ENCODE measurements at places on chromosomes 4 and X.
A peak's percentile ranks its signal among the peaks of the same experiment; 100 is the strongest.

- no peak for DNase-seq
These were observed 26.5 kb downstream of the ZNF81 start for GRCh38 chrX:47863187-47863586.

GRCh38 chr4:52711834-52712250 is 39.4 kb downstream of the ERVMER34-1 start:
- no peak for DNase-seq

DNA sequence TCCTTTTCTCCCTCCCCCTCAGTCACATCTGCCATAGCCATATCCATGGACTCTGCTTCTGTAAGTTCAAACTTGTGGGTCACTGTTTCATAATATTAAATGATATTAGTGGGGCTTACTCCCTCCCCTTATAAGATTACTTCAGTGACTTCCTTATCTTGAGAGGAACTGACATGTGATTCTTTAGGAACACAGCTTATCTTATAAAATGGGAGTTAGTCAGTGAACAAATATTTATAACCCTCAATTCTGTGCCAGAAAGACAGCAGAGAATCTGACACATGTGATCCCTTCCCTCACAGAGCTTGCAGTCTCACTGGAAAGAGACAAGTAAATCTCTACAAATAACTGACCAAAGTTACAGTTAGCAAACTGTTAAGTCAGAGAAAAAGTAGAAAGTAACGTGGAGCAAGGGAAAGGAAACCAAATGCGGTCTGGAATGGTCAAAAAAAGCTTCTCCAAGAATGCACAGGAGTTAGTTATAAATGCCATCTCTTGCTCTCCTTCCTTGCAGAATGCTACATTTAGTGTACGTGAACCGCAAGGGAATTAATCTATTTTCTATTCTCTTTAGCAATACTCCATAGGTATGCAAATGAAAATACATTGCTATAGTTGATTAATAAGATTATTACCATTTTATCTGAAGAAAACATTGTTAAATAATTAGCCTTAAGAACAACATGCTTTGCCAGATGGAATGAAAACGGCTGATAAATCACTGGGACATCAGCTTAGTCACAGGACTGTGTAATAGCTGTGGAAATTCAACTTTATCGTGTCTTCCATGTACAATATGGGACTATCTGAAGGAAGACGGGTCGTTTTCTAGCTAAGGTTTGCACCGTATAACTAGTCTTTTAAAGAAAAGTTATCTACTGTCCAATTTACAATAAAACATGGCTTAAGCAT is 29.0 kb downstream of the SGMS2 start:
- peak; percentile 37 for DNase-seq

GRCh38 chr4:15400981-15401671 is 26.7 kb upstream of the C1QTNF7 start:
- no peak for DNase-seq

- DNase-seq = no peak
These were observed 708 bp downstream of the INTS12 start for GRCh38 chr4:105707782-105708180.

- no peak for DNase-seq
These were observed 9.0 kb upstream of the DAPP1 start for GRCh38 chr4:99807666-99808065.

GRCh38 chr4:169756971-169757574 is 671 bp downstream of the HPF1 start:
- DNase-seq = peak; percentile 56

DNA sequence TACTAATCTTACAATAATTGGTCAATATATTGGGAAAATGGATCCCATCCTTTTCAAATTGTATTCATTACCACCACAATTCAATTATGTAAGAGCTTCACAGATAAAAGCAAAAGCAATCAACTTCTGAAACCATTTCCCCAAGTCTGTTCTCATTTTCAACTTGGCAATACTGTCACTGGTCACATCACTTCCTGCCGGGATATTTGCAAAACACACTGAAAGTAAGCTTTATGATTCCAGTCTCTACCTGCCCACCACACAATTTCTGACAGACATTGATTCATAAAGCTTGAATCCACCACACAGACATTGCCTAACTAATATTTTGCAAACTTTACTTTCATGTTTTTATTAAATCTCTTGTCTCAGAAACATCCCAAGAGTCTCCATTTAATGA is 53.6 kb downstream of the LIN54 start:
- no peak for DNase-seq

DNA sequence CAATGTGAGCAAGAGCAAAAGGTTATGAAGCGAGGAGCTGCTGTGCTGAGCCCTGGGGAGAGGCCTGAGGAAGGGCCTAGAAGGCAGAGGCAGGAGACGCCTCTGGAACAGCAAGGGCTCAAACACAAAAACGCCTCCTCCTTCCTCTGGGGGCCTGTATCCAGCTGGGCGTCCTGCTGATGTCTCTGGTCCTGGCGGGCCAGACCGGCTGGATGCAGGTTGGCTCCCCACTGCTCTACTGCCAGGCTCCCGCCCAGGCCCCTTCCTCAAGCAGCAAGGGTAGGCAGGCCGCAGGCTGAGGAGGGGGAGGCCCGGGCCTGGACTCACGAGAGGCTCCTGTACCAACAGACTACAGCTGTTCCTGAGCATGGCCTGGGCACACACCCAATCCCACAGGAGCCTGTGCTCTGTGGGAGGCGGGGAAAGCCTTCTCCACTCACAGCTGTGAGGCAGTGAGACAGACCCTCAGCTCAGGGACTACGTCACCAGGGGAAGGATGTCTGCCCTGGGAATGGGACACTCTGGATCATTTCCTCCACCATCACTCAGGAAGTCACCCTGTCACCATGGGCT is 2.3 kb downstream of the HAUS7 start:
- DNase-seq = no peak

DNA sequence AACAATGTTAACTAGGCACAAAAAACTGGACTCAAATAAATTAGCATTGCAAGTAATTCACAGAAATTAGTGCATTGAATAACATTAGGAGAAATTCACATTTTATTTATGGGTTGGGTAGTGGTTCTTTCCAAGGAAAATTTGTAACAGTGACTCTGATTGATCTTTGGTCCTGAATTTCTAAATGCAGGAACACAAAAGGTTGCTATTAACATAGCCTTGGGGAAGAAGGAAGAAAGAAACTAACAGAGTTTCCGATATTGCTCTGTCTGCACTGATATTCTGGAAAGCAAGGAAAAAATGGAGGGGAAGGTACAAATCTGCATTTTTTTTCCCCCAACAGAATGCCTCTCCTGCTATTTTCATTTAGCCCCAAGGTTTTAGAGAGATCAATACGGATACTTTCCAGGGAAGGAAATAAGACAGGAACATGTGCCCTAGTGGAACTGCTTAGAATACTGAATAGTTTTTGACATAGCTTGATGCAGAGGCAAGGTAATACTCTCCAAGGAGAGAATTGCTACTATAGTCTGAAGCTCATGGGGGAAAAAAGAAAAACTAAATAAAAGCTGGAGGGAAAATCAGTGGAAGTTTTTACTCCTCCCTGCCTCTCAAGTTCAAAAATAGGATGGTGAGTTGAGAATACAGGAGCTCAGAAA is 490.1 kb downstream of the RAPGEF2 start:
- no peak for DNase-seq

DNA sequence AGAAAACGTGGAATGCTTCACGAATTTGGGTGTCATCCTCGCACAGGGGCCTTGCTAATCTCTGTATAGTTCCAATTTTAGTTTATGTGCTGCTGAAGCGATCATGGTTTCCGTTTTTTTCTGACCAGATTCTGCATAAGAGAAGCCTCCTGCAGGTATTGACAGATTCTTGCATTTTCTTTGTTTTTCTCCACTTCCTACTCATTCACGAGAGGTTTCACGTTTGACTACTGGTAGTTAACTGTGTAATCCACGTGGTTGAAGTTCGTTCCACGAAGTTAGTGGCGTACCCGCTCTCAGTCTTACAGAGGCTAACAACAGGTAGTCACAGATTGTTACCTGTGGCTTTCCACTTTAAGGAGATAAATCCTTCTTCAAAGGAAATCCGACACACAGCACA is 12.1 kb upstream of the TRIML2 start:
- DNase-seq = no peak

- peak; percentile 69 for DNase-seq
These were observed 4.4 kb upstream of the SH3RF1 start for GRCh38 chr4:169275180-169275579.

- DNase-seq = no peak
These were observed 755.4 kb upstream of the HTR2C start for GRCh38 chrX:113828470-113828869.

DNA sequence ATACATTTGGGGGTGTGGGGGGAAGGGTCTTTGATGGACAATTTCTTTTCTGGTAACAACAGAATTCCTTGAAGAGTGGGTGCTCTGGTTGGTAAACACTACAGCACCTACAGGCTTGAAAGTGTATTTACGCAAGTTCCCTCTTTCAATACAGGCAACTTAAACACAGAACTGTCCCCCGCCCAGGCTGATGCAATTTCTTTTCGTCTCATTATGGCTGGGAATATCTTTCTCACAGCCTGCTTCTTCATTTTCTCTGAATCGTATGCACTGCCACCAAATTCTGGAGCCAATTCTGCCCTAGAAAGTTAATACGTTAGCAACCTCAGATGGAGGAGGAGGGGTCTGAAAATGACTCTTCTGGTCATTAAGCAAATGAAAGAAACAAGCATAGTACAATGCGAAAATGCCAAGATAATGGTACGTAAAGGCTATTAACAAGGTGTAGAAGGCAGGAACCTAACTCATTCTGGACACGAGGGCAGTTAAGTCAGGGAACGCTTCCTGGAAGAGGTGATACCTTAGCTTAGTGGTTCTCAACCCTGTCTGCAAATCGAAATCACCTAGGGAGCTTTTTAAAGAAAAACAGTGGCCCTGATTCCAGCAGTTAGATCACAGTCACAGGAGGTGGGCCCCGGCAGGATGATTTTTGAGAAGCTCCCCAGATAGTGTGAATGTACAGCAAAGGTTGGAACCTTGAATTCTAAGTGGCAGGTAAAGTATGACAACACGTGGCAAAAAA is 1.0 kb downstream of the AGA start:
- peak; percentile 93 for DNase-seq

- DNase-seq = peak; percentile 86
These were observed 150.1 kb downstream of the HNRNPD start for GRCh38 chr4:82223715-82224114.

DNA sequence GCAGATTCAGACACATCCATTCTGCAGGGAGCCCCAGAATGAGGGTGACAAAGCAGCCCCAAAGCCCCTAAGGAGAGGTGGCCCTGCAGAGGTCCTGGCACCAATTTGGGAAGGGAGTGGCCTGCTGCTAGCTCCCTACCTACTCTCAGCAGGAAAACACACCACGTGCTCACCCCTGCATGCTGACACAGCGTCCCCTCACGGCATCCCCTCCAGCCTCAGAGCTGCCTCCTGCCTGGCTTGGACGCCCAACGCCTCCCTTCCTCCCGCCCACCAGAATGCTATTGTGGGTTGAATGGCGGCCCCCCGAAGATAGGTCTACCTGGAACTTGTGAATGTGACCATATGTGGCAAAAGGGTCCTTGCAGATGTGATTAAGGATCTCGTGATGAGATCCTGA is 28.8 kb downstream of the ZFYVE28 start:
- no peak for DNase-seq

DNA sequence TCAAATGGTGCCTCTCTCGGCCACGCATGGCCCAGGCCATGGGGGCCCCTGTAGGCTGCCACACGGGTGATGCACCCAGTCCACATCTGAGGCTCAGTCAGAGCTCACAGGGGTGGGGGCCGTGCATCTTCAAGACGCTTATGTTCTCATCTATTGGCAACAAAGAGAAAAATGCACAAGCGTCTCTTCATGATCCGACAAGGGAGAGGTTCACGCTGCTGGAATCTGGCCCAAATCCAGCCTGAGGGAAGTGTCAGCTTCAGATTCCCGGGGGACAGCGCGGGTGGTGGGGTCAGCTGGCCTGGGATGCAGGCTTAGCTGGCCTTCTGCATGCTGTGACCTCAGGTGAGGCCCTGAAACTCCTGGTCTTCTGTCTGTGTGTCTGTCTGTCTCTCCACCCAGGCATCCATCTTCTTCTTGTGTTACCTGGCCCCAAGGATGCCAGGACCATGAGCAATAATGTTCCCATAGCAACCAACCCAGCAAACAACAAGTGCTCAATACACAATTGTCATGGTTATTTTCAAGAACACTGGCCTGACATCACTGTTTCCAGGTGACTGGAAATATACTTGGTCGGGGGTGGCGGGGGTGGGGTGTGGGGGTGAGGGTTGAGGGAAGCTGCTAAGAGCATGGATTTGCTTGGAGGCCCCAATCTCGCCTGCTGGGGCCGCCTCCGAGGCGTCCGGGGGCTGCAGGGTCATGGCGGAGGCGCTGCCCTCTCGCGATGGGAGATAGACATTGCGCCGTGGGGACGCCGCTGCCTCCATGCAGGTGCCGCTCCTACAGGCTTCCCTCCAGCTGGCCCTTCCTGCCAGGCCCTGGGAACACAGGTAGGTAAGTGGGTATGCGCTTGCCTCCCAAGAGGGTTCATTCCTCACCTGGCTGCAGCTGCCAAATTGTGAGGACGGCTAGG is 48.3 kb downstream of the ABLIM2 start:
- no peak for DNase-seq

DNA sequence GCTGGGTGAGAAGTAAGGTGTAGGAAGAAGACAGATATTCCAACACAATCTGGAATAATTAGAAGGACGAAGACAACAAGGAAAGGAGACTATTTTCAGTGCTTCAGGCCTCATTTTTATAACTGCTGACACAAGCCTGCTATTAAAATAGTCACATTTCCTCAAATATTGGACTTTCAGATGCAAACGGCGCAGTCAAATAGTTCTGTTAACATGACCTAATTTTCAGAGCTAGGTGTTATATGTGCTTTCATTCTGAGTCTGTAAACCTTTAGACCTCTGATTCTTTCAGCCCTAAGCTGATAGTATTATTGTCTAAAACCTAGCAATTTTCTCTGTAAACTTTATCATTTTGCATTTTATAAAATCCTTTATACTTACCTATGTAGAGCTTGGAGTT is 261.5 kb downstream of the IL1RAPL1 start:
- DNase-seq = no peak

GRCh38 chr4:113050371-113050755 is 910 bp downstream of the ANK2 start:
- DNase-seq = no peak

- DNase-seq = peak; percentile 33
These were observed 211.7 kb downstream of the SLC4A4 start for GRCh38 chr4:71550220-71551165.

DNA sequence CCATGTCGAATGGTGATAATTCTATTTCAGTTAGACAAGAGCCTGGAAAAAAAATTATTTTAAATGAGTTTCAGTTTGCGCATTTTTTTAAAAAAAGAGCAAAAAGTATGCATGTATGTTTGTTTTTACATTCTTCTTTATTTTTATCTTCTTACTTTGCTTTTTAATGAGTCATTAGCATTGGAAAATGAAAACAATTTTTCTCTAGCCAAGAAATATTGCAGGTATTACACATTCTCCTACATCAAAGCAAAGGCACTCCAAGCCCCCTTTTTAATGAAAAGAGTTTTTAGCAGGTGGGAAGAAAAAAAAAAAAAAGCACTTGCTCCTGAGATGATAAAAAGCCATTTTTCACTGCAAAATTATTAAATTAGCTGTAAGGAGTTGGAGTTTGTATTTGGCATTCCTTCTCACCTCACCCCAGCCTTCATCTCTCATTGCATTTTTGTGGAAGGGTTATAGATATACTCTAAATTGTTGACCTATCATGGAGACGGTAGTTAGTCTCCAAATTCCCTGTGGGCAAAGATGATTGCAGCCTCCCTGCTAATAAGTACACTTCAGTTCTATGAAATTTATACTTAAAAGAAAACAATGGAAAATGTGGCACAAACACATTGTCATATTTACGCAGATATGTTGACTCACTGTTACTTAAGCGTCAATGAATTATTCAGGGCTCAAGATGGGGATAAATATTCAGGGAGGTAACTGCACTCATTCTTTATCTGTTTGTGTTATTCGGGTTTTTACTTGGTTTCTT is 43.8 kb downstream of the PALLD start:
- no peak for DNase-seq
